ENCODE measurements at places on chromosomes 11 and 22.
A peak's percentile ranks its signal among the peaks of the same experiment; 100 is the strongest.

DNA sequence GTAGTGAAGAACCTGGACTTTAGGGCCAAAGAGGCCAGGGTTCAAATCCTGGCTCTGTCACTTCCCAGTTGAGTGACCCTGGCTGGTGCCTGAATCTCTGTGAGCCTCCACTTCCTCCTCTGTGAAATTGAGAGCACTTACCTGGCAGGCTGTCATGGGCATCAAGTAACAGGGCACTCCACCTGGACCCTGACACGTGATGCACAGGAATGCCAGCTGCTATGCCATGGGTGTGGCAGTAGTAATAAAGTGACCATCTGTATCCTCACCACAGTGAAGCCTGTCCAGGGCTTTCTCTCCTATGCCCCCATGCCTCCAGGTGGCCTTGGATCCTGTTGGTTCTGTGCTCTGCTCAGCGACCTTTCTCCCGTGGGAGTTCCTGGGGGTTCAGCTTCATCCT is 29.8 kb upstream of the PPP6R3 start:
- DNase-seq: no peak

DNA sequence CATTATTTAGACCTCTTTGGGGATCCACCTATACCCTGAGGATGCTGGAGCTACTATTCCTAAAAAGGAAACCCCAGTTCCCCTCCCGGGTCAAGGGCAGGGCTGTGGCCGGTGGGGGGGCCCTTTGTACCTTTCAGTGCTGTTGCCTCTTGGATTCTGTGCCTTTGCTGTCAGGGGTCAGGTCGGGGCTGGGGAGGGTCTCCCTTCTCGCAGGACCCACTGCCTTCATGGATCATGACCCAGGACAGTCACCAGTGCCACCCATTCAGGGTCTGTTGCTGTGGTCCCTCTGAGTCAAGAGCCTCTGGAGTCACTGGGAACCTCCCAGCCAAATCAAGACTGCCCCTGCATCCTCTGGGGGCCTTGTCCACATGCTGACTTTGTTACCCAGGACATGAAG is 78.1 kb upstream of the CCND1 start:
- DNase-seq: no peak

DNA sequence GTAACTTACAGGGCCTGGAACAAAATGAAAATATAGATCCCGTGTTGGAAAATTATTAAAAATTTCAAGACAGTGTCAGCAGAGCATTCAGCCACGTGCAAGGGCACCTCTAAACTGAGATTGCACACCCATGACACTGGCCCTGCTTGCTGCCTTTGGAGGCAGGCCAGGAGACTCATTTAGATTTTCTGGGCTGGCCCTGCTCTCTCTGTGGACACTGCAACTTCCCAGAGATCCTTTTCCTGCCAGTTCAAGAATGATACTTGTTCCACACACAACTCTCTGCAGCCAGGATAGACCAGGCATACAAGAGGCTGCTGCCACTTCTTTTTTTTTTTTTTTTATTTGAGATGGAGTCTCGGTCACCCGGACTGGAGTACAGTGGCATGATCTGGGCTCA is 56.7 kb upstream of the PTPRJ start:
- DNase-seq: no peak

- DNase-seq: no peak
Observed at GRCh38 chr11:13705710-13706109, 37.2 kb downstream of the FAR1 start.

- no peak for DNase-seq
Observed at GRCh38 chr11:17985517-17985916, 27.3 kb downstream of the SERGEF start.

GRCh38 chr11:17353821-17354600 is 2.4 kb downstream of the NCR3LG1 start:
- DNase-seq: peak; percentile 1

GRCh38 chr22:17130199-17130598 is 9.0 kb upstream of the TMEM121B start:
- DNase-seq: no peak

DNA sequence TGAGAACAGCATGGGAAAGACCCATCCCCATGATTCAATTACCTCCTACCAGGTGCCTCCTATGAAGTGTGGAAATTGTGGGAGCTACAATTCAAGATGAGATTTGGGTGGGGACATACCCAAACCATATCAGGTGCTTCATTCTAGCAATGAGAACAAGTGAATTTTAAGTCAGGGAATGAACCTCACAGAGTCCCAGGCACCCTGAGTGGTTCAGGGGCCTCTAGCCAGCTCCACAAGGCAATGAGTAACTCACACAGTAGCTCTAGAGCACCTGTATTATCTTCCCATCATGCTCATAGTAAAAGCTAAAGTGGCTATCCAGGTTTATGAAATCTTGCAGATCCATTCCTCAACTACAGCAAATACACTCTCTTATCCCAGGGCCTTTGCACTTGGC is 13.1 kb upstream of the ACCSL start:
- DNase-seq: no peak

GRCh38 chr22:21718499-21718898 is 17.1 kb downstream of the YPEL1 start:
- no peak for DNase-seq

DNA sequence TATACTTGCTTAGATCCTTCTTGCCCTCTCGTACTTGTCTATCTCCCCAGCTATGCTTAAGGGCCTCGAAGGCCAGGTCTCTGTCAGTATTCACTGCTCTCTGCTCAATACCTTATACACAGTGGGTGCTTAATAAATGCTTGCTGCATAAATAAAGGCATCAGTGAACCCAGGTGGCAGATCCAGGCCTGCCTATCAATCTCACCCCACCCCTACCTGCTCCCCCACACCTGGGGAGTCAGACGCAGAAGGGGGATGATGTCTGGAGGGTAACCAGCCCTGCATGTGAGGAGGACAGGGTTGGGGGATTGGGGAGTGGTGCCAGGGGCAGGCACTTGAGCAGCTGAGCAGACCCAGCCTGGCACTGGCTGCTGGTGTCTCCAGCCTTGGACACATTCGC is 430.6 kb downstream of the MN1 start:
- DNase-seq: no peak

DNA sequence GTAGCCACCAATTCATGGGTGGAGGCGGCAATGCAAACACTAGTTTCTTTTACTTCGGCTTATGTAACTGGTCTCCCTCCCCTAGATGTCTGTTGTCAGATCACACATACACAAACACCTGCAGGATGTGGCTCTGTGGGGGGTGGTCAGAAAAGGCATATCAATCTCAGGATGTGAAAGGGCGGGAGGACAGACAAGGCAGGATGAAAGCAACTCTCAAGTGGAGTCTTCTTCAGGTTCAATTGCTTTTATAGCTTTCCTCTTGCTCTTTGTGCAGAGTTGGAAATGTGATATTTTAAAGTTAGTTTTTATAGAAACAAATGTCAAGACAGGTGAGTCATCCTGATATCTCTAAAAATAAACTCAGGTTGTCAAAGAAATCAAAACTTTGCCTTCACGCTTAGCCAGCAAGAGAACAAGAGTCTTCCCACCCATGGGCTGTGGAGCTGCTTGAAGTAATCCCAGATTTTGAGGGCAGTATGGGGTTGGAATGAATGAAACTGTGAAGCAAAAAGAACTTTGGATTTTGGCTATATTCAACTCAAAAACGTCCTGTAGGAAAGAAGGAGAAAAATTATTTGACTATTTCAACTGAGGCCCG is 423.4 kb downstream of the GUCY1A2 start:
- DNase-seq: no peak
